ENCODE measurements at places on chromosomes 3 and 15.
A peak's percentile ranks its signal among the peaks of the same experiment; 100 is the strongest.

GRCh38 chr15:61172325-61172724 lies 56.8 kb downstream of the RORA start:
- DNase-seq, result no peak

GRCh38 chr15:49843725-49844124 lies 222.9 kb downstream of the DTWD1 start:
- no peak for DNase-seq

GRCh38 chr3:163745204-163745603 lies 1333.1 kb downstream of the SI start:
- no peak for DNase-seq

DNA sequence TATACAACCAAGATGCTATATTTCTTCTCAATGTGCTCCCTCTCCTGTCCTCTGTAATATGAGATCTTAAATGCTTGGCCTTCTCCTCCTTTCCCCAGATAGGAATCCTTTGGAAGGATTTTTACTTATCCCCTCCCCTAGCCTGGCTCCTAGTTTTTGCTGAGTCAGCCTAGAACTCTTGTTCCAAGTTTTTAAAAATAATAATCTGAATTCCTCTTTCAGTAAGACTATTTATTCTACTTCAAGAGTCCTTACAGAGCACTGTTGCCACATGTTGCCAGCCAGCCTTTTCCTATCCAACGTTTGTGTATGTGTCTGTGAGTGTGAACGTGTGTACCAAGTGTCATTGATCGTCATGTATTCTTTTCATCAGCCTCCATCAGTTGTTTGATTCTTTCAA lies 11.0 kb upstream of the KCNMB2 start:
- no peak for DNase-seq

GRCh38 chr15:70051948-70052633 lies 45.6 kb downstream of the TLE3 start:
- DNase-seq, result no peak

DNA sequence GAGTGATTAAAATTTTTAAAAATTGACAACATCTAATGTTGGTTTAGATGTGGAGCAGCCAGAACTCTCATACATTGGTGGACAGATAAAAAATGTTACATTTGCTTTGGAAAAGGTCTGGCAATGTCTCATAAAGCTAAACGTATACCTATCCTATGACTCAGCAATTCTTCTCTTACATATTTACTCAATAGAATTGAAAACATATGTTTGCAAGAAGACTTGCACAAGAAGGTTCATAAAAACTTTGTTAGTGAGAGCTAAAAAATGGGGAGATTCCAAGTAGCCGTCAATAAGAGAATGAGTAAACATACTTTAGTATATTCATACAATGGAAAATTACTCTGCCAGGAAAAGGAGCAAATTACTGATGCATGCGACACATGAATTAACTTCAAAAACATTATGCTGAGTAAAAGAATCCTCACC lies 30.0 kb downstream of the MASP1 start:
- DNase-seq, result no peak

DNA sequence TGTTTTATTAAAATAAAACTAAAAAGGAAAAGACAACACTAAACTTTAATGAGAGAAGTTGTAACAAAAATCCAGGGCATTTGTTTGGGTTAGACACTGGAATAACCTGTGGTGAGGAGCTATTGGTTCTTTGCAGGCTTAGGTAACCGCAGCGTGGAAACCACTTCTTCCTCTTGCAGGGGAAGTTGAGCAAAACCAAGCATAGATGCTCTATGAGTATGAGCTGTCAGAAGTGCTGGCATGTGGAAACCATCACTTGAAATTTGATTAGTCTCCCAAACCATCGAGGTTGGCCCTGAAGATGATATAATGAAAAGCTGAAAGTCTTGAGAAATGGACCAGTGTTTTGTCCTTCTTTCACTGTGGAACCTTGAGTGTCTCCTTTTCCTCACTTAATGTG lies 127.1 kb upstream of the RBMS3 start:
- peak; percentile 16 for DNase-seq

GRCh38 chr3:136819731-136820679 lies 1.1 kb downstream of the SLC35G2 start:
- DNase-seq, result peak; percentile 78

- DNase-seq, result no peak
Measured at GRCh38 chr3:21860657-21861056, 109.6 kb upstream of the ZNF385D start.

DNA sequence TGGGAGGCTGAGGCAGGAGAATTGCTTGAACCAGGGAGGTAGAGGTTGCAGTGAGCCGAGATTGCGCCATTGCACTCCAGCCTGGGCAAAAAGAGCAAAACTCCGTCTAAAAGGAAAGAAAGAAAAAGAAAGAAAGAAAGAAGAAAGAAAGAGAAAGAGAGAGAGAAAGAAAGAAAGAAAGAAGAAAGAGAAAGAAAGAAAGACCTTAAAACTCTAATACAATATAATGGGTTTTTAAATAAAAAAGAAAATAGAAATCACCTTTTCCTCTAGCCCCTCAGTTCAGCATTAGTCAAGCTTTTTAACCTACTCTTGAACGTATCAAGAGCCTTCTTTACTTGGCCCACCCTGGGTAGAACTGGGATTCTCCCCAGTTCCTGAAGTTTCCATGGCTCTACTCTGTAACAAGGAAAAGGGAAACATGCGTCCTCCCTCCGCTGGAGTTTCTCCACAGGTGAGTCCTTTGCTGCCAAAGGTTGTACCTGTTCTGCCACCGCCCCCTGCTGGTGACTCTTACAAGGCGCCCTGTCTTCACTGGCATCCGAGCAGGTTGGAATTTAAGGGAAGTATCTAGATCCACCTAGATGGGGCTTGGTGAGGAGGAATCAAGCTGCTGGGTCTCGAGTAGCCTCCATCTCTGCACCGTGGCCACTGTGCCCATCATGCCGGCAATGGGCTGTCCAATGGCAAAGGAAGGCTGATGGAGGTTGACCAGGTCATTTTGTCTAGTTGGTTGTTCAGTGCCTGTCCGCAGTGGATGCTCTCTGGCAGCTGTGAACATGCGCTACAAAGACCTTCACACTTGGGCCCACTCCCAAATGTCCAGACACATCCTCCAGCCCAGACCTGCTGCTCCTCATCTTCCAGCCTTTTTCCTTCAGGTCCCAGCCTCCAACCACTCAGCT lies 20.6 kb upstream of the EPHB3 start:
- peak; percentile 44 for DNase-seq

Data from DMS79 treated with DMSO at 0.1 percent for 48 hours (cell line).